Fibroblast of skin of left biceps (primary cell): ENCODE measurements at places on chromosomes 3 and 15.
A peak's percentile ranks its signal among the peaks of the same experiment; 100 is the strongest.

DNA sequence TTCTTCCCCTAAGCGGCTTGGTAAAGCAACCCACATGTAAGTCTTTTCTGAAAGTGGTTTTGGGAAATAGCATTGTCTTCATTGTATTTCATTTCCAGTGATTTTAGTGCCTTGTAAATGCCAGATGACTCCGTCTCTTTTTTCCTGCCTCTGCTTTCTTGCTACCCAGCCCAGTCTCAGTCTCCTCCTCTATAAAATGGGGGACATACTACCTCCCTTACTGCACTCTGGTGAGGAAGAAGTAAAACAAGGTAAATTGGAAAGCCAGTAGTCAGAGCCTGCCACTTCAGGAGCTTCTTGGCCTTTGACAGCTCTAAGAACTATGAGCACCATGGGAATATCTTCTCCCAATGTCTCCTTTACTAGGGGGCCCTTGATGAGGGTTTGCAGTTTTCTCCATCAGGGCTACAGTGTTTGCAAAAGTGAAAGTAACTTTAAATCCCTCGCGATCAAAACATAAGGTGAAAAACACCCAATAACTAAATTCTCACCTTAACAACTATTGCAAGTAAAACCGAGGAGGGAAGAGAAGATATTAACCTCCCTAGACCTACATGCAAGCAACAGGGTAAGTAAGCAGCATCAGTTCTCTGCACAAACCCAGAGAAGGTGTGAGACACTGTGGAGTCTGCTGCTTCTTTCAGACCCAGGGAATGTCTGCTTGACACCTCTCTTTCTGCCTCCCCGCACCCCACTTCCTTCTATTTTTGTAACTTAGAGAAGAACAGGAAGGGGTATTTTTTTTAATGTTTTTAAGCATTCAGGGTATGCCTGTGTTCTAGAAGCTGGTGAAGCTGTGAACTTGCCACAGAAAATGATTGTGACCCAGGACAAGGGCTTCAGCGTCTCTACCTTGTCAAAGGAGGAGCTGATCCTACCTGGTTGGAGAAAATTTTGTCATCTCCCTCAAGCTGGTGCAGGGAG is 159.1 kb upstream of the EOMES start:
- no peak for DNase-seq

DNA sequence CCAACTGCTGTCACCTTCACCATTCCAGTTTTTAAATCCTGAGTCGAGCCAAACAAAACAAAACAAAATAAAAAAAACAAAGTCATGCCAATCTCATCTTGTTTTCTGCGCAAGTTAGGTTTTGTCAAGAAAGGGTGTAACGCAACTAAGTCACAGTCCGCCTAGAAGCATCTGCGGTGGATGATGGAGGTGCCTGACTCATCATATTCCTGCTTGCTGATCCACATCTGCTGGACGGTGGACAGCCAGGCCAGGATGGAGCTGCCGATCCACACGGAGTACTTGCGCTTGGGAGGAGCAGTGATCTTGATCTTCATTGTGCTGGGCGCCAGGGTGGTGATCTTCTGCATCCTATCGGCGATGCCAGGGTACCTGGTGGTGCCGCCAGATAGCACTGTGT is 162.1 kb downstream of the WDR76 start:
- no peak for DNase-seq

DNA sequence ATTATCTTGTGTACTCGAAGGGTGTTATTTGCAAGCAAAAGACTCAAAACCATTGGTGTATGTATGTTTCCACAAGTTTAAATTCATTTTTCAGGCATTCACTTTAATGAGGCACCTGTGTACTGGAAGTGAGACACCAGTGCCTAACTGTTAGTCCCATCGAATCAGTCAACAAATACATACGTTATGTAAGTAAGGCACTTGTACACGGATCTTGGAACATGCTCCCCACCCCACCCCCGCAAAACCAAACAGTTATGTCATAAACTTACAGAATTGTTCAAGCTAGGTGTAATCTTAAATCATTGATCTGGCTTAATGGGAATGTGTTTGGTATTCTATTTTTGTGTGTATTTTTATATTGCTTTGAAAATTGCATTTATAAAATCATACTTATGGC is 17.1 kb downstream of the LRRC28 start:
- no peak for DNase-seq

- DNase-seq = no peak
Measured at GRCh38 chr3:123070510-123070909, 3.7 kb downstream of the PDIA5 start.

GRCh38 chr3:58064923-58065638 is 56.9 kb downstream of the FLNB start:
- DNase-seq = no peak

GRCh38 chr15:55856506-55857164 is 113.7 kb upstream of the PRTG start:
- no peak for DNase-seq

DNA sequence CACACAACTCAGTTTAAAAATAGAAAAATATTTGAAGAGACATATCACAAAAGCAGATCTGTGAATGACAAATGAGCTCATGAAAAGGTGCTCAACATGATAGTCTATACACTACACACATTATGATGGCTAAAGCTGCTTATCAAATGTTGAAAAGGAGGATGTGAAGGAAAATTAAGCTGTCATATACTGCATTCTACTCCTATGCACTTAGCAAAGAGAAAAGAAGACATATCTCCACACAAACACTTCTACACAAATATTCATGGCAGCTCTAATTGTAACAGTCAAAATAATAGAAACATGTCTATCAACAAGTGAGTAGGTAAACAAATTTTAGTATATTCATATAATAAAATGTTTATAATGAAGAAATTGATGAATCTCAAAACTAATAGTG is 540.5 kb downstream of the PLOD2 start:
- no peak for DNase-seq

GRCh38 chr3:41882956-41883355 is 78.9 kb downstream of the ULK4 start:
- DNase-seq = no peak

GRCh38 chr15:50840520-50840919 is 68.0 kb upstream of the AP4E1 start:
- no peak for DNase-seq

GRCh38 chr3:16496008-16496407 is 17.5 kb downstream of the RFTN1 start:
- no peak for DNase-seq

DNA sequence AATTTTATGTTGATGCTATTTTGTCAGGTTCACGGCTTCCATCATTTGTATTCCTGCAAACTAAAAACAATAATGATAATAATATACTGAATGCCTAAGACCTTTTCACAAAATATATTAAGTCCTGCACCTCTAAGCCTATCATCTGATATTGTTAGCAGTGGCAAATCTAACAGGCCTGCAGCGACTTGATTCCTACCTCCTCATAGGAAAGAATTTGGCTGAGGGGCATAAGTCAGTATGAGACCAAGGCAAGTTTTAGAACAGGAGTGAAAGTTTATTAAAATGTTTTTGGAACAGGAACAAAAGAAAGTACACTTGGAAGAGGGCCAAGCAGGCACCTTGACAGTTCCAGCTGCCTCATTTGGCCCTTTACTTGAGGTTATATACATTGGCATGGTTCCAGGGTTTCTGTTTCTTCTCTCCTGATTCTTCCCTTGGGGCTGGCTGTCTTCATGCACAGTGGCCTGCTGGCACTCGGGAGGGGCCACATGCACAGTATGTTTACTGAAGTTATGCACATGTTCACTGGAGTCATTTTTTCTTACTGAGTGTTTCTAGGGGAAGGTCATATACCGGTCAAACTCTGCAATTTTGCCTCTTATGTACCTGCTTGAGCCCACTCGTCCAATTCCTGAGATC is 418.1 kb downstream of the EPHA6 start:
- no peak for DNase-seq

DNA sequence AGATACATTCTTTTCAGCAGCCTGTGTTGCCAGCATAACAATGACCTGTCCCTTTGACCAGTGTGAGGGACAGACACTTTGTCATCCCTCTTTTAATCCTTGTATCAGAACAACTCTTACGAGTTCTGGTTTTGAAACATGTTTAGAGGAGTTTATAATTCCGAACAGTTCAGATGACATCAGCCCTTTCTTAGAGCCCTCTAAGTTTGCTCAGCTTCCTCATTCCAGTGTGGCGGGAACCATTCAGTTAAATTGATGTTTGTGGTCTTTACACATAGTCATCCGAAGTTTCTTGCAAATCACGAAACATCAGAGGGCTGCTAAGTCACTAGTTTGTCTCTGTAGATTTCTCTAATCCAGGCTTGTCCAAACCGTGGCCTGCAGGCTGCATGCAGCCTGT is 102.5 kb downstream of the AKAP13 start:
- peak; percentile 69 for DNase-seq

DNA sequence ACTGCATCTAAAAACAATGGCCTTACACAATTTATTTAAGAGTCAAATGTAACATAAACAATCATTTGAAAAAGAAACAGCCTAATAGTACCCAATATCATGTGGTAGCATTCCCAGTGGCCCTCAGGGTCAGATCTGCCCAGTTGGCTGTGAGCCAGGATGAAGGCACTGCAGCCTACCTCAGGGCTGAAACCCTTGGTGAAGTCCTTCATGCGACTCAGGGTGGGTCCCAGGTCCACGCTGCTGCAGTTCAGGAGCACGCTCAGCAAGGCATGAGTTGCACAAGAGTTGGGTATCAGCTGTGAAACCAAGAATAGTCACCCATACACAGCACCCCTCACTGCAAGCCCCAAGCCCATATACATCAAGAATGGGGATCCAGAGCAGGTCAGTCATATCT is 37.1 kb downstream of the SEMA3G start:
- no peak for DNase-seq

DNA sequence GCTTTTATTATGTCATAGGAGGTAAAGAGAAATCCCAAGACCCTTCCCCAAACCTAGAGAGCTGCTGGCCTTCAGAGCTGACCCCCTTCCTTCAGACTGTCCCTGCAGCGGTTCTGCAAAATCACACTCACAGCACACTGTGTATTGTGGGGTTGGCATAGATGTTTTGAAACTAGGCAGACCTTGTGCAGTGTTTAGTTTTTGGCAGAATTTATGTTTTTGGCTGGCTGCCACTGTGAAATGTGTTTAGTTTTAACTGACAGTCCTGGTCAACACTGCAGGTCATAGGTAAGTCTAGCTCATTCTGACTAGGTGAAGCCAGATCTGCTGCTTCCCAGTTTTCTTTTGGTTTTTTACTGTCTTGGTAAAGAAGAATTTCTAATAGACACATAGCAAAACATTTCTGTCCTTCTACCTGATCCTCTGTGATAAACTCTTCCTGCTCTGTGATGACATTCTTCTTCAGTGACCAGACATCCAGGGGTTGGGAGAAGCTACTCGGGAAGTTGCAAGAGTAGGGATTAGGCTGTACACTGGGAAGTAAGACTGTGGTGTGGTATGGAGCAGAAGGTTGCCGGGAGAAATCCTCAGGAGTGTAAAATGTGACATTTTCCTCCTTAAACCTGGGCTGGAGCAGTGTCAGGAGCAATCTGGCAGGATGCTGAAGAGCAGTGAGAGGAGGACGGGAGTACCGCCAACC is 209.6 kb upstream of the MCTP2 start:
- no peak for DNase-seq

DNA sequence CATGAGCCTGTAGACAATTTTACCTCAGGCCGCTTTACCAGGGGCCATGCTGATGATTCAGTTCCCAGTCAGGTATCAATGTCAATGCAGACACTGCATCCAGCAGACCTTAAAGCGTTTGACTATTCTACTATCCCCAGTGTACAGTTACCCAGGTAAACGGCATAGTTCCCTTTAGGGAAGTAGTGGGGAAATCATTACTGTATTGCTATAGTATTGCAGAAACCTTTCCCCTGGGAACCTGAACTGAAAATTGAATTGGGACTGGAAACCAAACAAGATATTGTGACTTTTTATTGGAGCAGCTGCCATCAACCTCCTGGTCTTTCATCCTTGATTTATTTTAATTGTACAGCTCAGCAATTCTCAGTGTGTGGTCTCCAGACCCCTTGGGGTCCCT is 6.6 kb upstream of the INAFM2 start:
- DNase-seq = no peak

GRCh38 chr3:8363200-8363599 is 138.4 kb upstream of the LMCD1 start:
- DNase-seq = no peak

DNA sequence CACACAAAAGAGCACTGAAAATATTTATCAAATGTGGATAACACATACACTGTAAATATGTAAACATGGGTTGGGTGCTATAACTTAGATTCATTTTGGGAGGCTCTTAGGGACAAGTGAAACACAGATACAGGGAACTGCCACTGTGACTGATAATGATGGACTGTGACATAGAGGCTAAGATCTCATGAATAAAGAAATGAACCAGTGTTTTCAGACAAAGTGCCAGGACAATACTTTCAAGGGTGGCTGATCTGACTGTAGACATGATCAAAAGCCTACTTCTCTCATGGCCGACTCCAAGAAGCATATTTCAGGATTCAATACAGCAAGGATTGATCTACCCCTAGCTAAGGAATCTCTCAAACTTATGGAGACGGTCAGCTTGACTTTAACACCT is 353.8 kb downstream of the FGF12 start:
- DNase-seq = no peak

DNA sequence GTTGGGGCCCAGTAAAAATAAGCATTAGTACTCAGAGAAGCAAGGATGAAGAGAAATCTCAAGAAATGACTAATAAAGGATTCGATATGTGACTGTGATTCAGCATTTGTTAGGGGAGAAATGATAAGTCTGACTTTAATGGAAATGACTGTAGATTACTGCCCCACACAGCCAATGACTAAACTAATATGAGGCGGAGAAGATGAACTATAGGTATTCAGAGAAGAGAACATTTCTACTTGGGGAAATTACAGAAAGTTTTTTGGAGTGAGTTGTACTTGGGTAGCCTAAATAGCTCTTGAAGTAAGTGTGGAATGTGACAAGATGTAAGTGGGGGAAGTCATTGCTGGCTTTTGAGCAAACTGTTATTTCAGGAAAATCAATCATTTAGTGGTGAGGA is 380.0 kb downstream of the PDCD6IP start:
- peak; percentile 64 for DNase-seq

DNA sequence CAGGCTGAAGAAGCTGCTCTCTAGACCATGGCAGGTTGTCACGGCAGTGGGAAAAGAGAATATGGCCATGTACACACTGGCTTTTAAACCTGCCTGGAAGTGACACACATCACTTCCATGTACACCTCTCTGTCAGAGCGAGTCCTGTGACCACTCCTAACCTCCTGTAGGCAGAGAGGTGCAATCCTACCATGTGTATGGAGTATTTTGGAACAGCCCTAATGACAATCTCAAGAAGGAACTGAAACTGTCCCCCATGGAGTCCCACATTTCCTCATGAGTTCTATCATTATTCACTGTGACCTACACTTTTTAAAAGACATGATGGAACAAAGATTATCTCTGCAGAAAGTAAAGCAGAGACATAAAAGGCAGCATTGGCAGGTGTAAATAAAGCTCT is 153.4 kb upstream of the PFN2 start:
- no peak for DNase-seq

- no peak for DNase-seq
Measured at GRCh38 chr3:52084954-52085680, 28.7 kb upstream of the DUSP7 start.

GRCh38 chr3:38998086-38998485 is 53.7 kb downstream of the SCN11A start:
- DNase-seq = no peak

- no peak for DNase-seq
Measured at GRCh38 chr15:25694823-25695312, 168.3 kb downstream of the ATP10A start.
